ENCODE measurements at places on chromosomes 6 and 20.
A peak's percentile ranks its signal among the peaks of the same experiment; 100 is the strongest.

DNA sequence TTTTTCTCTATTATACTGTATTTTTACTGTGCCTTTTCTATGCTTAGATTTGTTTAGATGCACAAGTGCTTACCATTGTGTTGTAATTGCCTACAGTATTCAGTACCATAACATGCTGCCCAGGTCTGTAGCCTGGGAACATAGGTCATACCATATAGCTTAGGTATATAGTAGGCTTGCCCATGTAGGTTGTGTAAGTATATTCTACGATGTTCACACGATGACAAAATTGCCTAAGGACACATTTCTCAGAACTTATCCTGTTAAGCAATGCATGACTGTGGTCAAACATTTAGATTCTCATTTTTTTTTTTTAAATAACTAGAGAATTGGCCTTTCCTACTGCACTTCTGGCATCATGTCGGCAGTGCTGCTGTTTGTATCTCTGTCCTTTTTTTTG lies 253.7 kb upstream of the SUPT3H start:
- no peak for DNase-seq

DNA sequence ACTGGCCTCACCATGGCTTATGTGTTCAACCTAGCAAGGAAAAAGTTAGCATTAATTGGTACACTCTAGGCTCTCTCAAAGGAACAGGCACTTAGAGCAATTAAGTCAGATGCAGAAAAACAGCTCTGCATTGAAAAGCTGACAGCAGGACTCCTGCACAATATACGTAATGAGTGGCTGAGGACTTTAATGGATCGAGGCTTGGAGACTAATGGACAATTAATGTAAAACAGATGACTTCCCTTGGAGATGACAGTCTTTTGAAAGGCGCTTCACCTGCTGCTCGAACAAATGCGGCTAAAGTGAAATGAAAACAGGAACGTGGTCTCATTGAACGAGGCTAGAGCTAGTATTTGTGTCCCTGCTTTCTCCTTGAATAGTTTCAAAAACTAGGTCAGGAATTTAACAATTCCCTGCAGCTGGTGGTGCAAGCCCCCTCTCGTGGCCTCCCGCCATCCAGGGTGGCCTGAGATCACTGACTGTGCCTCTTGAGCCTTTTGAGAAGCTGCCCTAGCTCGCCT lies 137.1 kb downstream of the ELOVL4 start:
- DNase-seq = no peak

GRCh38 chr6:43570876-43571441 lies 4.9 kb downstream of the XPO5 start:
- no peak for DNase-seq

DNA sequence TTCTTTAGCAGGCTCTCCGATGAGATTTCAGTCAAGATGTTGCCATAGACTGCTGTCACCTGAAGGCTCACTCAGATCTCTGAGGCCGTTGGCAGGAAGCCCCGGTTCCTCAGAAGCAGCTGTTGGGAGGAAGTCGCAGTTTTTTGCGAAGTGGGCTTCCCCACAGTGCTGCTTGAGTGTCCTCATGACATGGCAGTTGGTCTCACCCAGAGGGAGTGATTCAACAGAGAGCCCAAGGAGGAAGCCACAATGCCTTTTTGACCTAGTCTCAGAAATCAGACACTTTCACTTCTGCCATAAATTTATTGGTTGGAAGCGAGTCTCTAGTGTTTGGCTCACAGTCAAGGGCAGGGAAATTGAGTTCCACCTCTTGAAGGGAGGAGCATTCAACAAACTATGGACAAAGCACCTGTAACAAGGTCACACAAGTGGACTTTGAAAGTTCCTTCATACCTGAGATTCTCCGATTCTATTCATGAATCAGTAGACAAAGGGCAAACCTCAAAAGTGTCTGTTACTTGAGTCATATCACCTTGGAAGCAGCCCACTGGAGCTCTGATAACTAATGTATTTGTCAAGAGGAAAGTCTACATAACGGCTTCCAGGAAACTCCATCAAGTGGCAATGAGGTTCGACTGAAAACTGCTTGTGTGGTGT lies 208.3 kb downstream of the TASP1 start:
- no peak for DNase-seq

- DNase-seq = no peak
Measured at GRCh38 chr6:15907914-15908518, 220.9 kb upstream of the MYLIP start.

- DNase-seq = no peak
Measured at GRCh38 chr6:21873562-21873961, 280.0 kb downstream of the SOX4 start.

DNA sequence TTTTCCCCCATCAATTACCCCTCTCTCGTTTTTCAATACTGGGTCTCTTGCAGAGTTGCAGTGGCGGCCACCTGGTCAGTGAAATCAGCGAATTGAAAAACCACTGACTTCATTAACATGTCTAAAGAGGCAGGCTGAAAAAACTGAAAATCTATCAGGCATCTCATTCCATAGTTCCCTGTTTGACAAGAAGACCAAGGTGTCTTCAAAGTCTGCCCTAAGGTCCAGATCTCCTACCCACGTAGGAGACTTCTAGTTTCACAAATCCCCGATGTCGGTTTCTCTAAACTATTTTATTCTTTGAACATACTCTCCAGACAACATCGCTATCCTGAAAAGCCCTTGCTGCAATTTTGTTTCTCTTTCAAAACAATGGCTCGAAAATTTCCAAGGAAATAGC lies 796 bp upstream of the TUBB start:
- DNase-seq = no peak

GRCh38 chr6:5379647-5380242 lies 118.4 kb downstream of the FARS2 start:
- peak; percentile 59 for DNase-seq

DNA sequence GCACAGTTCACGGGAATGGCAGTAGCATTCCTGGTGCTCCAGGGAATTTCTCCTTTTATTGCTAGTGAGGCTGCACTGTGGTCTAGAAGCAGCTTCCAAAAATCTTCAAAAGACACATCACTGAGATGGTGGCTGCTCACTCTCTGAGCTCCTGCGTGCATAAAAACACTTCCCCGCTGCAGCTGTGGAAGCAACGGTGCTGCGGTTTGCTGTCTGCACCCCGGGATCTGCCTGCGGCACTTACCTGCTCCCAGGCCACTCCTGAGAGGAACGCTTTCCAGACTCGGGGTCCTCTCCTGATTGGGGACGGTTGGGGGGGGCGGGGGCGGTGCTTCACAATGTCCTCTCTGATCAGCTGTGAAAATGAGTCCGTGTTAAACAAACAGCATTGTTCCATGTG lies 77.9 kb downstream of the TMEM242 start:
- no peak for DNase-seq

DNA sequence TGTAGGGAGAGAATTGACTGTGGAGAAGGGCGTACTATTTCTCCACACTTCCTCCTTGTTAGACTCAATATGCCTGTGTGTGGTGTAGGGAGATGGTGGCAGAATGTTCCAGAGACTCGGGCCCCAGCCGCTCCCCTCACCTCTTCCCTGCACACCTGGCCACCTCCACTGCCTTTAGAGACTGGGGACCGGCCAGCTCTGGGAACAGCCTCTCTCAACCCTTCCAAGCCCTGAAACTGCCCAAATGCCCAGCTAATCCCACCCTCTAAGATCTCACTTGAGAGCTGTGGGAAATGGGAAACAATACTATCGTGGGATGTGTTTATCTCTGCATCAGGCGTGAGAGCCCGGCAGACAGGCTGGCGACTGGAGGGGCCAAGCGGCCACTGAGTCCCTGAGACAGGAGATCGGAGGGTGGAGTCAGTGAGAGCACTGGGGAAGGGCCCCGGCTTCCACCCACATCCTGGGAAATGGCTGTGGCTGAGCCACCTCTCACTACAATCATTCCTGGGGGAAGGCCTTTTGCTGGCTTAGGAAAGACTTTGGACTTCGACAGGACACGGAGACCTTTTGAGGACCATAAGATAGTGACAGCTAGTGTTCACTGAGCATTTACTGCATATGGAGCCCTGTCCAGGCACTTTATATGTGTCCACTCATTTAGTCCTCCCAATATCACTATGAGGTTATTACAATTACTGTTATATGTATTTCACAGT lies 31.0 kb upstream of the MRPS18A start:
- no peak for DNase-seq

DNA sequence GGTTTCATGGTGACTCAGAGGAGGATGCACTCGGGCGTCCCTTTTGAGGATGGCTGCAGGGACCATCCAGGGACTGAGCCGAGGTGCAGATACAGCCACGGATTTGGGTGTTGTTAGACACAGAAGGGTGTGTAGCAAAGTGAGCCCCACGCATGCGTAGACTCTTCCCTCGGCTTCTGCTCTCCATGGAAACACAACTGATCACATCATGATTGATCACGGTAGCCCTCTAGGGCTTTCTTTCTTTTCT lies 606 bp upstream of the ULBP1 start:
- DNase-seq = peak; percentile 60

GRCh38 chr6:160438481-160438880 lies 90.3 kb downstream of the SLC22A3 start:
- DNase-seq = no peak

DNA sequence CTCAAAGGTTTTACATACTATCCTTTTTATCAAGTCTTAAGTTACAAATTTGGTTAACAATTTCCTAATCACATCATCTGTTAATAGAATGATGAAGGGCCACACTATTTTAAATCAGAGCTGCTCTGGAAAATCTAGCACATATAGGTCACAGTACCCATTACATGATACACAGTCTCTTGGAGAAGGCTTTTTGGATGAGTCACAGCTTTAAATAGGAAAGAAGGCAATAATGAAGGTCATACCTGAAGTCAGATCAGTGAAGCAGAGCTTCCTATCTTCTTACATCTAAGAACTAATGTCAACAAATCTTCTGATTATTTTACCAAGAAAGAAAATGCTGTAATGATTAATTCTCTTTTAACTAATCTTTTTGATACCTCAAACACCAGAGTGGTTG lies 248.5 kb downstream of the BTBD9 start:
- no peak for DNase-seq

- no peak for DNase-seq
Measured at GRCh38 chr20:54220722-54221121, 12.8 kb downstream of the PFDN4 start.

DNA sequence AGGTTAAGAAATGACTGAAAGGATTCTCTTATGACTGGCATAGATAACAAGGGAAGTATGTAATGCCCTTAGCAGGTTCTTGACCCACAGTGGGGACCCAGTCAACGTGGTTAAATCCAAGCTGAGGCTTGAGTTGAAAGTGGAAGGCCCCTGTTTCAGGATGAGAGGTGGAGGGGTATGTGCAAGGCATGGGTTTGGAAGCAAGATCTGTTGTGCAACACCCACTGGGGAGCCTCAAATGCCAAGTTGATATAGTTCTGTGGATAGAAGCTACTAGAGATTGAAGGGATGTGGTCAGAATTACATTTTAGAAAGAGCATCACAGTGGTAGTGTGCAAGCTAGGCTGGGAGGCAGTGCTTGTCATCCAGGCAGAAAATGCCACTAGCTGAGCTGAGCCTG lies 5.1 kb downstream of the PABPC1L start:
- DNase-seq = no peak

DNA sequence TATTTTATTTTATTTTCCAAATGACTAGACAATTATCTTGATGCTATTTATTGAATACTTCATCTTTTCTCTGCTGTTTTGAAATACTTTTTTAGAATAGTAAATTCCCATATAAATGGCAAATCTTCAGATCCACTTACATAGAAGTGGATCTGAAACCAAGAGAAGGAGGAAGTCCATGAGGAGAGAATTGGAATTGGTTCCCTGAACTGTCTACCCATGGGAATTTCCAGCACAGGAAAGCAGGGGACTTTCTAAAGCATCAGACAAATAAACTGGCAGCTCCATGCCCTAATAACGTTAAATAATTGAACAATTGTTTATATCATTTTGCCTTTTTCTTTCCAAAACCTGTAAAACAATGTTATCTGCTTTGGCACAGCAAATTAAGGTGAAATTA lies 47.1 kb upstream of the PNRC1 start:
- no peak for DNase-seq

DNA sequence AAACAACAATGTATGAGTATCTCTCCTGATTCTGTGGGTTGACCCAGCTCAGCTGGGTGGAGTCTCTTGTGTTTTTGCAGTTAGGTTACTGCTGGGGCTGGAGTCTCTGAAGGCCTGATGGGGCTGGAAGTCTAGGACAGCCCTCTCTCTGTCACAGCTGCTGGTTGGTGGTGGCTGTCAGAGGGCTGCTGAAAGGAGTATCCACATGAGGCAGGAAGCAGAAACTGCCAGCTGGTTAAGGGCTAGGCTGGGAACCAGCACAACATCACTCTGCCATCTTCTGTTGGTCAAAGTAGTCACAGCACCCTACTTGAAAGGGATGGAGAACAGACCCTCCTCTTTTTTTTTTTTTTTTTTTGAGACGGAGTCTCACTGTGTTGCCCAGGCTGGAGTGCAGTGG lies 10.0 kb upstream of the PACSIN1 start:
- no peak for DNase-seq

- DNase-seq = peak; percentile 0
Measured at GRCh38 chr20:60467771-60468170, 509.5 kb downstream of the CDH26 start.

DNA sequence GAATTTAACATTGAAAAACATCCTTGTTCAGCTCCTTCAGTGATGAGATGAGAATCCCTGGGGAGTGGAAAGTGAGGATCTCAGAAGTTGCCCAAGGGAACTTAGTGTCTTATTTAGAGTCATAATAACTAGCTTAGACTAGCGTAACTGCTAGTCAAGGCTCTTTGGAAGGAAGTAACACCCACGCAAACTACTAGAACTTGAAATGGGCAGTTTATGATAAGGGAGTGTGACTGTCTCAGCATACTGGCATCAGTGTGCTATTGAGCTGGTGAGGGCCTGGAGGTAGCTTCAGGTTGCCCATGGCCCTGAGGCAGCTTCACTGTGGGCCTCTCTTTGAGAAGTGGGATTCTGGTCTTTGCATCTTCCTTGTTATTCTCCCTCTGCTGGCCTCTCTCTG lies 40.1 kb downstream of the SLX4IP start:
- DNase-seq = no peak

DNA sequence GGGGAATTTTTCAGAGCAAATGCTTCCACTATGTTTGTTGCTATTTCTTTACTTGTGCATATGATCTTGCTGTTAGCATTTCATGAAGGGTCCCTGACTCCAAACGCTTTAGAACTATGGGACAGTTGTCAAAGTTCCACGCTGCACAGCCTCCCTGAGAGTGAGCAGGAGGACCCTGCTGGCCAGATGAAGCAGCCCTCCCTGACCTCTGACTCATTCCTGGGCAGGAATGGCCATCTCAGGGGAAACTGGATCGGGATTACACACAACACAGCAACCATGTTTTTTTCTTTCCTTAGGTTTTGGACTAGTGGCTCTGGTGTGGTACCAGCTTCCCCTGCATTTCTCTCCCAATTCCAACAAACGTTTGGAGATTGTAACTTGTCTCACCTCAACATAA lies 710.9 kb upstream of the AGPAT4 start:
- no peak for DNase-seq

Data from H9 (cell line).